Stimulated activated CD8-positive, alpha-beta memory T cell treated with anti-CD3 and anti-CD28 coated beads, Interleukin-4, amount 100 ng/mL, for 4 hours (primary cell): ENCODE measurements at places on chromosomes 2 and 18.

GRCh38 chr2:197600306-197600705 lies 75.1 kb downstream of the RFTN2 start:
- no peak for DNase-seq

DNA sequence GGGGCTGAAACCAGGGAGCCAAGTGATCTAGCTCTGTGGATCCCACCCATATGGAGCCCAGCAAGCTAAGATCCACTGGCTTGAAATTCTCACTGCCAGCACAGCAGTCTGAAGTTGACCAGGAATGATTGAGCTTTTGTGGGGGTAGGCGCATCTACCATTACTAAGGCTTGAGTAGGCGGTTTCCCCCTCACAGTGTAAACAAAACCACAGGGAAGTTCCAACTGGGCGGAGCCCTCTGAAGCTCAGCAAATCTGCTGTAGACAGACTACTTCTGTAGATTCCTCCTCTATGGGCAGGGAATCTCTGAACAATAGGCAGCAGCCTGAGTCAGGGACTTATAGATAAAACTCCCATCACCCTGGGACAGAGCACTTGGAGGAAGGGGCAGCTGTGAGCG lies 96.7 kb downstream of the CCDC148 start:
- no peak for DNase-seq

DNA sequence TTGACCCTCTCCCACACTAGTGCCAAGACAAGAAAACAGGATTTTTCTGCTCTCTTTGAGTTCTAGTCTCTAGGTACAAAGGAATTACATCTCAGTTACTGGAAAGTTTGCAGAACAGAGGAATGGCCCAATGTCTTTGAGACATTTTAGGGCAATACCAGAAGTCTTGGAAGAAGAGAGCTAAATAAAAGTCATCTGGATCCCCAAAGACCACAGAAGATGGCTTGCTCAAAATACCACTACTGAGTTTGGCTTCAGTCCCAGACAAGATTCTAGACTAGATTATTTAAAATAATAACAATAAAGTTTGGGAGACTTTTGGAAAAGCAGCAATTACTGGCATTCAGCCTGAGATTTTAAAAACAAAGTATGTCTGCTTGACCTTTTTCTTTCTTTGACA lies 61.9 kb upstream of the HK2 start:
- DNase-seq, result no peak

- DNase-seq, result no peak
Observed at GRCh38 chr2:127086990-127087790, 19.8 kb downstream of the BIN1 start.

DNA sequence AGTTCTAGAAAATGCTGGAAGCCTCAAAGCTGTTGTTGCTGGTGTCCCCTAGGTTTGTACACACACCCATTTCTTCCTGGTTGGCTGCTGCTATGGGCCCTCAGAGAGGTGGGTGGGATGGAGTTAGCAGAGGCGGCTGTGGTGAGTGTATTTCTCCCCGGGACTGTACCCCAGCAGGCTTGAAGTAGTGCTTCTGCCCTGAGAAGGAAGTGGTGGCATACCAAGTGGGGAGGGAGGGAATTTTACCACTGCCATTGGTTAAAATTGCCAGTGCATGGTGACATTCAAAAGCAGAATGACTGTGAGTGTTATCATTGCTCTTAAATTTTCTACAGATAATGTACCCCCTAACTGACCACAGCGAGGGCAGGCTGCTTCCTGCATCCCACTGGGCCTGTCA lies 125.6 kb upstream of the CAPN13 start:
- DNase-seq, result no peak

DNA sequence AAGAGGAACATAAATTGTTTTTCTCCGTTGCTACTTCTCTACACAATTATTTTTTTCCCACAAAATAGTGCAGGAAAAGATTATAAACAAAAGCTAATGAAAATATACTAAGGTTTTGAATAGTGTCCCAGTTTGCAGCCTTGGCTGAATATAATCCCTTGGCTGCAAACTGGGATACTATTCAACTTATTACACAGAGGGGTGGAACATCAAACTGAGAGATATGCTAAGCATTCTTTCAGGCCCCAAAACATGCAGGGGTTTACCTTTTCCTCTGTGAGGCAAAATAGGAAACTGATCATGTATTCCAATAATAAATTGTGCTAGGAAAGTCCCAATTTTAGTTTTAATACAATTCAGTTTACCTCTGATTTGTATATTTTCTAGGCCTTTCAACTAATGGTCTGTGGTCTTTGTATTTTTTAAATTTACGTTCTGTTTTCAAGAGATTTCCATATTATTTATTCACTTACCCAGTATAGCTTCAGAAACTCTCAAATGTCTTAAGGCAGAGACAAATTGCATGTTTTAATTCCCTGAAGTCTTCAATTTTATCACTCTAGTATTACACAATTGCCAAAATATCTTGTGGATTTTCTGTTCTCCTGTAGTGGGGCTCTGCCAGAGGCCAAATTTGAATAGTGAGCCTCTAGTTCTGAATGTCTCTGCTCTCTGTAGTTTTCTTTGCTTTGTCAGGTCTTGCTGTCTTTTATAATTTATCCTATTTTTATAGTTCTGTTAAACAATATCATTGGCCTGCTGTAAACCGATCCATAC lies 63.9 kb downstream of the PPP1R1C start:
- DNase-seq, result no peak

GRCh38 chr2:212424082-212424481 lies 114.5 kb downstream of the ERBB4 start:
- no peak for DNase-seq

- no peak for DNase-seq
Observed at GRCh38 chr2:33013684-33014110, 66.9 kb downstream of the LTBP1 start.
